NCI-H2029 treated with DMSO at 0.1 percent for 48 hours (cell line): ENCODE measurements at places on chromosomes 5 and 9.

DNA sequence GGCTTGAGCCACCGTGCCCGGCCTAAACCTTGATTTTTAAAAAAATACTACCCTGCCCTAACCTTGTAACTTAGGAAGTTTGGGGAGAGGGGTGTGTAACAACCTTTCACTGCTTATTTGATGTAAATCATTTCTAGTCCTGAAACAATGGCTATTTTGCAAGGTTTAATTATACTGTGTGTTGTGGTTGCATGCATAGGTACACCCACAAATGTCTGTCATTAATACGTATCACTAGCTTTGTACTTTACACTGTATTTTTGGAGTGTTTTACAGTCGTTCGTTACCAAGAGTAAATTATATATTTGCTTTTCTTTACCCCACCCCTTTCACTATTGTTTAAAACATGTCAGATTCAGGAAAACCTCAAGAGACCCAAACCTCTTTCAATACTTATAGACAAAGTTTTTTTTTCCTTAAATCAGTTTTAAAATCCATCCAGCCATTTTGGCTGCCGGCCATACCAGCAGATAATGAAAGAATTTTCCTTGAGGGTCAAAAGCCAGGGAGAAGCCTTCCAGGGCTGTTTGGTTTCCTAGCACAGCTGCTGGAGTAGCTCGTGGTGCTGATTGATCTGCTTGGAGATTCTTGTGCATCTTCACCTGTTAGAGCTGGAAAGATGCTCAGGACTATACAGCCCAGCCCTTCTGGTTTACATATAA lies 50.7 kb downstream of the DOCK8 start:
- DNase-seq, result no peak

DNA sequence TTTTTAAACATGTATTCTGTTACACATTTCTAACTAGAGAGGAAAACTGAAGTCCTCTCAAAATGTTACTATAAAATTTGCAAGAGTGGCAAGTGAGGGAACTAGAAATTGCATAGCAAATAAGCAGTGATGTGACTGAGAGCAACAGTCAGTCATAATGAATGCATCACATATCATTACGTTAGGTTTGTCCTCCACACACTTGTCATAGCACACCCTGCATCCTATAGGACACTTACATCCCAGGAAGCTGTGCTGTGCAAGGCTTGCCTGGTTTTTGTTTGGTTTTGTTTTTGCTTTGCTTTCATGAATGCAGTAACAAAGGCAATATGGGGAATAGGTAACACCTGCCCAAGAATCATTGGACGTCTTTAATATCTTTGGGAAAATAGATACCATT lies 10.8 kb downstream of the NFIB start:
- DNase-seq, result no peak

- no peak for DNase-seq
Observed at GRCh38 chr9:126456441-126457174, 130.0 kb downstream of the MVB12B start.

- no peak for DNase-seq
Observed at GRCh38 chr9:123998970-123999621, 12.5 kb upstream of the LHX2 start.

DNA sequence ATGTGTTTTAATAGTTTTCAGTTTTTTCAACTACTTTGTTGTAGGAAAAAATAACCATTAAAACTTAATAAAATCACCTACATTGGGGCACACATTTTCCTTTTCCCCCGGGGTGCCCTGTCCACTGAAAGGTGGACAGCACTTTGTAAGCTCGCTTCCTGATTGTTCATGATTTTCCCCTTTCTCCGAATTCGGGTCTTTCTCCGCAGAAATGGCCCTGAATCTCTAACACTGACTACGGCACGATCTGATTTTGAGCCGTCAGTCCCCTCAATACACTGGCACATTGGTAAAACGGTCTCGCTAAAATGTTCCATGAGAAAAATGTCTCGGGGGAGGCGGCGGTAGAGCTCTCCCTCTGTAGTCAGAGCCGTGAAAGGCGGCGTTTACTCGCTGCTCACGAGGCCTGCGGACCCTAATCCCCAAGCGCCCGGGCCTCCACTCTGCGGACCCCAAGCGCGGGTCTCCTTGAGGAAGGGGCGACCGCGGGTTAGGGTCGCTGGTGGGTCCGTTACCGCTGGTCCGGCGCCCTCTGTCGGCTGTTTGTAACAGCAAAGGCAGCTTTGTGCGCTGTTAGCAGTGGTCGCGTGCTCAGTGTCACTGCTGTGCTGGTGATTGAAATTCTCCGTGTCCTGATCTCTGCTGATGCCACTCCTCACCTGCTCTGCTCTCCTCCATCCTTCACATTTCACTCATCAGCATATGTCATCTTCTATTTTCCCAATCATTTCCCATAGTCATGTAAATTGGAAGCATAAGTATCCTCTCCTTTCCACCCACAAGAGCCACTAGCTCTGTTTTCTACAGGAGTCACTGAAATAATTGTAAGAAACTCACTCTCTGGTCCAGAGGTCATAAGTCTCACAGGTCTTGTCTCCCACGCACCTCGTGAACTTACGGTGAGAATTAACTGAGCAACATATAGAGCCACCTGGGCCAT lies 10.8 kb upstream of the IFNA2 start:
- no peak for DNase-seq

DNA sequence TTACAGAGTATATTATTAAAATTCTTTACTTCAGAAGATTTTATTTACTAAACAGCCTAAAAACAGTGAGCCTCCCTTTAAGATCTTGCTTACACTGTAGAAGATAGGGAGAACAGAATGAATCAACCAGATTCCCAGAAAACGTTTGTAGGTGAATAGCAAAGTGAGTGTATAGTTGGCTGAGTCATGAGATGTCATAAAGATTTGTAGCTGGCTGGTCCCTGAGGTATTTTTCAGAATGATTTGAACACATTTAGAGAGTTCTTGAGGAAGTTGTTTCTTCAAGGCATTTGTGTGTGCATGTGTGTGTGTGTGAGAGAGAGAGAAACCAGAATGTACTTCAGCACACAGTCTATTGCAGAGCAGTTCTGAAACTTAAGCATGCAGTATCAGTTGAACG lies 159.4 kb upstream of the PRR16 start:
- no peak for DNase-seq

DNA sequence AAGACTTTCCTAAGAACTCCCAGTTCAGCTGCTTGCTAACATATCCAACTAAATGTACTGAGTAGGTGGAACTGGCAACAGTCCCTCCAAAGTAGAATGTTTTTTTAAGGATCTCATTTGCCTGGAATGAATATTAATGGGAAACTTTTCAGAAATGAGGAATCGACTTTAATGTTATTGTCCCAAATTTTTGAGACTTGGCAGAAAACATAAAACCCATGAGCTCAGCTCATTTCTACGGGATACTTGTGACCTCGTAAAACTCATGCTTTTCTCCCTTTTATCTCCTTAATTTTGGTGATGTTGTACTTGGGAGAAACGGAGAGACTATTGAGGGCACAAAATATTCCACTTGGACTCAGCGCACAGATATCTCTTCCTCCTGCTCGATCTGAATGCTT lies 296.8 kb downstream of the EBF1 start:
- DNase-seq, result no peak

- no peak for DNase-seq
Observed at GRCh38 chr9:13143281-13143680, 136.2 kb downstream of the MPDZ start.

- DNase-seq, result no peak
Observed at GRCh38 chr5:35172533-35172932, 57.8 kb downstream of the PRLR start.

GRCh38 chr5:52150501-52150900 lies 637.2 kb upstream of the ITGA1 start:
- DNase-seq, result no peak

DNA sequence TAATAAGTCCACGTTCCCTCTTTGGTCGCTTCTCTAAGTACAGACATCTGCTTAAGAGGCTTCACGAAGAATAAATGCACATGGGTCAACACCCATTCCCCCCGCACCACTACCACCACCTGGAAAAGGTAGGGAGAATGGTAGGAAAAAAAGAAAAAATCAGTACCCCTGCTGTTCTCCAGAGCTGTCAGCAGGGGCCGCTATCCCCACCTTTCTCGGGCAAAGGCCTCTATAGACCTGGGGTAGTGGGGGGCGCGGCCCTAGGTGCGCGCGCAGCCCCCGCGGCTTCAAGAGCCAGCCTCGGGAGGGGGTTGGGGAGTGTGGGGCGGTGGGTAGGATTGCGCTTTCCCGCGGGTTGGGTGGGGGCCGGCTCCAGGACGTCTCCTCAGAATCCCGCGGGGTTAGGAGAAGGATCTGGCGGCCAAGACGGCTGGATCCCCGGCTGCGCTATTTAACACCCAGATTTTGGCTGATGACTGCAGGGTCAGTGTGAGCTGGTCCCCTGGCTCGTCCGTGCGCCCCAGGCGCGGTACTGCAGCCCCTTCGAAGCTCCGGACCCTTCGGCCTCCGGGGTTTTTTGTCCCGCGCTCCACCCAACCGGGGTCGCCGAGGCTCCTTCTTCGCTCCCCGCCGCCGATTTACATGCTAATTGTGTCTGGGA lies 1.6 kb upstream of the SEMA6A start:
- DNase-seq, result no peak

- no peak for DNase-seq
Observed at GRCh38 chr5:172284611-172284980, 1.0 kb upstream of the UBTD2 start.

DNA sequence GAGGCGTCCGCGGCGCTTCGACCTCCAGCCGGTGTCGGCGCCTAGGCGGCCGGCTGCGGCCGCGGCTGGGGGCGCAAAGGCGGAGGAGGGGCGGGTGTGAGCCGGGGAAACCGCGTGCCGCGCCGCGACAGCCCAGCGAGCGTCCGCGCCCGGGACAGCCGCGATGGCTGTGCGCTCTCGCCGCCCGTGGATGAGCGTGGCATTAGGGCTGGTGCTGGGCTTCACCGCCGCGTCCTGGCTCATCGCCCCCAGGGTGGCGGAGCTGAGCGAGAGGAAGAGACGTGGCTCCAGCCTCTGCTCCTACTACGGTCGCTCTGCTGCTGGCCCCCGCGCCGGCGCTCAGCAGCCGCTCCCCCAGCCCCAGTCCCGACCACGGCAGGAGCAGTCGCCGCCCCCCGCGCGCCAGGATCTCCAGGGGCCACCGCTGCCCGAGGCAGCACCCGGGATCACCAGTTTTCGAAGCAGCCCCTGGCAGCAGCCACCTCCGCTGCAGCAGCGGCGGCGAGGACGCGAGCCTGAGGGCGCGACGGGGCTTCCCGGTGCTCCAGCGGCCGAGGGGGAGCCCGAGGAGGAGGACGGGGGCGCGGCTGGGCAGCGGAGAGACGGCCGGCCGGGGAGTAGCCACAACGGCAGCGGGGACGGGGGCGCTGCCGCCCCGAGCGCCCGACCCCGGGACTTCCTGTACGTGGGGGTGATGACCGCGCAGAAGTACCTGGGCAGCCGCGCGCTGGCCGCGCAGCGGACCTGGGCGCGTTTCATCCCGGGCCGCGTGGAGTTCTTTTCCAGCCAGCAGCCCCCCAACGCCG lies 605 bp downstream of the CHSY3 start:
- DNase-seq, result no peak

DNA sequence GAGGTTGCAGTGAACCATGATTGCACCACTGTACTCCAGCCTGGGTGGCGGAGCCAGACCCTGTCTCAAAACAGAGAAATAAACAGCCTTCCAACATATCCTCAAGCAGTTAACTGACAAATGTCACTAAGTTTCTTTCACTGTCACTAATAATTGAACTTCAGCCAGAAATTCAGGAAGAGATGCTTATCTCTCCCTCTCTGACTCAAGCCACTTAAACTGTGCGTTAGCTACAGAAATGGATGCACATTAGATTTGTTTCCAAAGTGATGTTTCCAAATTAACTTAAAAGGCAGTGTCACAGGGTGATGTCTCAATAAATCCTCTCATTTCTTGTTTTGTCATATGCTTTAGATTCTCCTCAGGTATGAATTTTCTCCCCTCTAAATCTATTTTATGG lies 164.9 kb downstream of the KDM4C start:
- no peak for DNase-seq

- no peak for DNase-seq
Observed at GRCh38 chr5:172802567-172803176, 31.4 kb upstream of the ERGIC1 start.
